ENCODE measurements at places on chromosomes 12 and 14. TPM values are rescaled to one million over a fixed set of nuclear protein-coding genes. Genes with fewer than 3 reads are reported as not detected.

DNA sequence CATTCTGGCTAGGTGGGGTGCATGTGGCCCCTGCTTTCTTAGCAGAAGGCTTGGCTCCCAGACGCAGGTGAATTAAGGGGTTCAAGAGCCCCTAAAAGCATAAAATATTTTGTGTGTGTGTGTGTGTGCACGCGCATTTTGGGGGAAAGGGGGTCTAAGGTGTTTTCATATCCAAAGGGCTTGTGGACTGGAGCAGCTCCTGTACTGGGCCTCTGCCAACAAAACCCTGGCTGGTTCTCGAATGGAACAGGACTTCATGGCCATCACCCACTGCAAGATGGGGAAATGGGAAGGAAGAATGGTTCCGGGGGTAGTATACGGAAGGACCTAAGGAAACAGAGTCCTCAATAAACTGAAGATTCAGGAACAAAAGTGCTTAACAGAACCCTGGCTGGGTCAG is 3.9 kb upstream of the ATN1 start:
- DNase-seq, result no peak

Gene TAS2R14
- 6.9 TPM for total RNA-seq

Gene KSR2
- total RNA-seq, result under 0.01 TPM

Gene LRP1-AS
- total RNA-seq, result not detected

Gene SPRYD3
- total RNA-seq, result 6.0 TPM

DNA sequence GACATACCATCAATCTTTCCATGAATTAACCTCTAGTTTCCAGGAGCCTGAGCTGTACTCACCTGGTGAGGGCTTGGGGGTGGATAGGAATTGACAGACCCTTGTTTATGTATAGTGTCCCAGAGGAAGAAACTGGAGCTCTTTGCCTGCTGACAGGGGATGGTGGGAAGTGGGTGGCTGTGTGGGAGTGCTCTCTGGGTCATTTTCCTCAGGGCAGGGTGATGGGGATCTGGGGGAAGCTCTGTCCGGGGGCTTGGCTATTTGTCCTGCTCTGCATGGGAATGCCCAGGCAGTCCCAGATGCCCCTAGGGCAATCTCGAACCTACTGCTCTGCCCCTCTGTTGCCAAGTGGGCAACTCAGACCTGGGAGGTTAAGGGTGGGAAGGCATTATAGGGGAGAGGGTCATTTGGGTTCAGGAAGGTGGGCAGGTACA is 21.8 kb upstream of the DHRS2 start:
- DNase-seq, result no peak

Gene FAM234B
- total RNA-seq, result 4.4 TPM

DNA sequence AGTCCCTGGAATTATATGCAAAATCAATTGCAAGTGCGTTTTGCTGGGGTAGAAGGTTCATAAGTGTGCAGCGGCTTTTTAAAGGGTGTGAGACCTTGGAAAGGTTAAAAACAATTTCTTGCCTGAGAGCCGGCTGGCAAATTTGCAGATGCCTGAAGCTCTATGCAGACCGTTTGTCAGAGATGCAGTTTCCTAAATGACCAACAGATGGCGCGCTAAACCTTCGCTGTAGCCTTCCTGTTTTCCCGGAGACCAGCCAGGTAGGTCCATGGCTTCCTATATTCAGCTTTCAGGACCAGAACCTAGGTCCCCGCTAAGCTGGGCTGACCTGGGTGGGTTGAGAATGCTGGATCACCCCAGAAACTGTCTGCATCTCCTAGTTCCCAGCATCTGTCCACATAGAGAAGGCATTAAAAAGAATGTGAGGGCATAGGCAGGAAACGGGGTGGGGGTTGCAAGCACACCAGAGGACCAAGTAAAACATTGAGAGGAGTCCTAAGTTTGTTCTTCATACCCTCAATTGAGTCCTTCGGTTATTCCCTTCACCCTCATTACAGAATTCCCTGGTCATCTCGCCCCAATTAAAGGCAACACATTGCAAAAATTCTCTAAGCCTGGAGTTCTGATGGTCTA is 5.7 kb upstream of the NOS1 start:
- peak; percentile 76 for DNase-seq

Gene CD163L1
- total RNA-seq, result 1.3 TPM

DNA sequence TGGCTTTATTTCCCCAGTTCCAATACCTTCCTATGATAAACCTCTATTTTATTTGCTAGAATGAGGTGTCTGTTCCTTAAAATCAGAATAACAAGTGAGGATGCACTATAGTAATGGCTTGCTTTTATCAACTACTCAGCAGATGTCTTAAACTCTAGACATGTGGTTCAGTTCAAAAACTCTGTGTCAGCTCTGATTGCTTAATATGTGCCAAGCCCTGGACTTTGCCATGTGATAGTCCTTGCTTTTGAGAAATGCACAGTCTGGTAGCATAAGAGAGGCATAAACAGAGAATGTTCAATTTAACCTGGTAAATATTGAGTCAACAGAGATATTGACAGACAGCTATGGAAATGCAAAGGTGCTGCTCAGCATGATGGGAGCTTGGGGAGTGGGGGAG is 254.8 kb downstream of the PDZRN4 start:
- no peak for DNase-seq

DNA sequence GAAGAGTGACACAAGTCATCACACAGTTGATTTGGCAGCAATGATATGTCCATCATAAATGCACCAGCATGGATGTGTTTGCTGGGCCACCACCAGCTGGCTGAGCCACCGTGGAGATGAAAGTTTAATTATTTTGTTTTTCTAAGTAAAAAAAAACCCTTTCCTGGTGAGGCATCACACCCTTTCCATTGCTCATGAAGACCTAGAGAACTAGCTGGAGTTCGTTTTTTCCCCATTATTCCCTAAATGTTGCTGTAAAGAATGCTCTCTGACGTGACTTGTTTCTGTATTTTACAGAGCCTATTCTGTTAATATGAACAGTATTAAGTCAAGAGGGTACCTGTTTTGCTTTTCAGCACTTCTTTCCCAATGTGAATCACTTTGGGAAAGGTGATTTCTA is 257.9 kb downstream of the MSRB3 start:
- DNase-seq, result no peak

DNA sequence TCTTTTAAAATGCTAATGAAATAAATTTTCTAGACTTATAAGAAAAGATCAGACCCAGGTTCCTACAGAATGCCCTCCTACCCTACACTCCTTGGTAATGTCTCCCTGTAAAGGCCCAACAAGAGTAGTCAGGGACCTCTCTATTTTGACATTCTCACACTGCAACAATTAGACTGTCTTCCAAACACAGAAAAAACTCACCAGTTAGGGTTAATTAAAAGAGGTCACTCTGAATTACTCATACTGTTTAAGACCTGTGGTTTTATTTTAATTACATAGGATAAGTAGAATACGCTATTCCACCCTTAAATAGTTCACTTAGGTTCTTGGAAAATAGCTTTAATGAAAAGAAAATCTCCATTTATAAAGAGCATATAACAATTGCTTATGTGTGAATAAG is 142.4 kb downstream of the ITPR2 start:
- no peak for DNase-seq

DNA sequence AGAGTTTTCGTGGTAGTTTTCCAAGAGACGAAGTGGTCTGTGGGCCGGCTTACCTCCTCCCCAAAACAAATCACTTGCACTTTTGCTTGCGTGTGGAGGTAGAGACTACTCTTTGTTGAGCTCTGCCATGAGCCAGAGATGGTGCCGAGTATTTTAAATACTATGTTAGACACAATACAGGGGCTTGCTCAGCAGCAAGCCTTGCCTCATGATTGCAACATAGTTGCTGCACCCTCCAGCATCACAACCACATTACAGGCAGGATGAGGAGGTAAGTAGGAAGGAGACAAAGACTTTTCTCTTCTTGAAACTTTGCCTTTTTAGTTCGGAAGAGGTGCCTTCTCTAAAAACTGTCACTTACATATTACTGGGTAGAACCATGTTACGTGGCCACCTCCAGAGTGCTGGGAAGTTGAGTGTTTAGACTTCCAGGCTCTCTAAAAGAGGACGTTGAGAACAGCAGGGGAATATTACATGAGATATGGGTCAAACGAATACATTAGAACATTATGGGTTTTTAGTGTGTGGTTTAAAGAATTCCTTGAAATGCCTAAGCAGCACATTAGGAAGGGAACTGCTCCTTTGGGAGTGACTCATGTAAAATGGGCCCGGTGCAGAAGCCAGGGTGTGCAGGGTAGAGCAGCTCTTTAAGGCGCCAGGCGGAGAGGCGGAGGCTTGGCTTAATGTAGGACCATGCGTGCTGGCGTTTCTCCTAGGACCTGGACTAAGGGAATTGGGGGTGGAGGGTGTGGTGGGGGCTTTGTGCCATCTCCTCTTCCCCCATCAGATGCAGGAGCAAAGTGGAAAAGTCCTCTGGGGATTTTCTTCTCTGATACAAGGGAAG is 110.6 kb upstream of the PRMT8 start:
- DNase-seq, result no peak

DNA sequence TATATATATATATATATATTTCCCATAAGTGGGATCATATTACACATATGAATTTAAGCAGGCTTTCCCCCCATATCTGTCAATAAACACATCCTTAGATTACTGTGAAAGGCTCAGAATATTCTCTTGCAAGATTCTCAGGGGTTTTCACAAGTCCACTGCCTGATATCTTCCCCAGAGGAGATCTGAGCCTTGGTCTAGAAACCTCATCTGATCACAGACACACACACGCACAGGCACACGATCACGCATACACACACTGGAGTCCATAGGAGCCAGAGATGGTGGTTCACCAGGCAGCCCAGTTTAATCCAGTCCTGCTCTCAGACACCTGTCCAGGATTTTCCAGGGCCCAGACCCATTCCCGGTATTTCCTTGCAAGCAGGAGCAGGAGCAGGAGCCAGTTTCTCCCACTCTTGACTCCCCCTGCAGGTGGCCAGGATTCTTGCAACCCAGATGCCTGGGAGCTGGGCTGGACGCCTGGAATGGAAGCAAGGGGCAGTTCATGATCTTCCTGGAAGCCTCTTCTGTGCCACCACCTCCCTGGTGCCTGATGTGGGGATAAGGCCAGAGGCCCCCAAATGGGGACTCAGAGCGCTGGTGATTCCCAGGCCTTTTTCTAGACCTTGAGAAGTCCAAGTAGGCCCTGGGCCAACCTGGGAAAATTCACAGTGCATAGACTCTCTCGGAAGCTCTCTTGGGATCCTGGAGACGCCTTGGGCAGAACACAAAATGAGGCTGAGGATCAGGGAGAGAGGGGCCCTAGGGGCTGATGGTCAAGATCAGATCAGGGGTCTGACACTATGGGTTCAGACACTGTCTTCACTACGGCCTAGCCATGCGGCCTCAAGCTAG is 16.5 kb upstream of the KRT78 start:
- peak; percentile 75 for DNase-seq

DNA sequence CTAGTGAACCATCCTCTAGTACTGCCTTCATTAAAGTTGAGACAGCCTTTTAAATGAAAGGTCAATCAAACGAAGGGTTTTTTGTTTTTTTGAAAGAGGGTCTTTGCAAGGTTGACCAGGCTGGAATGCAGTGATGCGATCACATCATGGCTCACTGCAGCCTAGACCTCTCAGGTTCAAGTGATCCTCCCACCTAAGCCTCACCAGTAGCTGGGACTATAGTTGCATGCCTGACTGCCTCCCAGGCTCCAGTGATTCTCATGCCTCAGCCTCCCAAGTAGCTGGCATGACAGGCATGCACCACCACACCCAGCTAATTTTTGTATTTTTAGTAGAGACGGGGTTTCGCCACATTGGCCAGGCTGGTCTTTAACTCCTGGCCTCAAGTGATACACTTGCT is 114.6 kb upstream of the SINHCAF start:
- DNase-seq, result no peak

GRCh38 chr12:102465762-102466560 is 14.4 kb downstream of the IGF1 start:
- DNase-seq, result no peak

DNA sequence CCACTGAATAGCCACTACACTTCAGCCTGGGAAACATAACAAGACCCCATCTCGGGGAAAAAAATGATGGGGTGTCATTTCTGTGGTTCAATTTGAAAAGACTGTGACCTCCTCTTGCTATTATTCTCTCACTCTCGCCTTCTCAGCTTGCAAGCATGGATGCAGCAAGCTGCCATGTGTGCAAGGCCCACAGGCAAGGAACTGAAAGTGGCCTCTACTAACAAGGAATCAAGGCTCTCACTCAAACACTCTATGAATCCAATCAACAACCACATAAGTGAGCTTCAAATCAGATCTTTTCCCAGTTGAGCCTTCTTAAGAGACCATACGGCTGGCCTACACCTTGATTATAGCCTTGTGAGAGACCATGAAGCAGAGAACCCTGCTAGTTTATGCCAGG is 17.9 kb upstream of the DHRS7 start:
- DNase-seq, result no peak

GRCh38 chr14:61501714-61502458 is 180.5 kb downstream of the PRKCH start:
- DNase-seq, result no peak

Gene PRPF39
- total RNA-seq, result 25.1 TPM

Gene FERMT2
- 34.8 TPM for total RNA-seq

Gene TC2N
- total RNA-seq, result 6.4 TPM

- no peak for DNase-seq
Measured at GRCh38 chr12:46455648-46456352, 83.2 kb upstream of the SLC38A2 start.

DNA sequence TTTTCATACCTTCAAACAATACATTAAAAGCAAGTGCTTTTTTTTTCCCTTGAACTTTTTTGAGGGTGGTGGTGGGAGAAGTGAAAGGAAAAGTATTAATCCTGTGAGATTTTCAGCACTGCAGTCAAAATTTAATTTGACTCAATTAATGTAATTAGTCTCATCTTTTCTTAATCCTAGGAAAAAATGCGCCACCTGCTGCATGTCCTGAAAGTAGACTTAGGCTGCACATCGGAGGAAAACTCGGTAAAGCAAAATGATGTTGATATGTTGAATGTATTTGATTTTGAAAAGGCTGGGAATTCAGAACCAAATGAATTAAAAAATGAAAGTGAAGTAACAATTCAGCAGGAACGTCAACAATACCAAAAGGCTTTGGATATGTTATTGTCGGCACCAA is 52.2 kb downstream of the SPATA7 start:
- no peak for DNase-seq

Gene ASIC1
- total RNA-seq, result 0.05 TPM

DNA sequence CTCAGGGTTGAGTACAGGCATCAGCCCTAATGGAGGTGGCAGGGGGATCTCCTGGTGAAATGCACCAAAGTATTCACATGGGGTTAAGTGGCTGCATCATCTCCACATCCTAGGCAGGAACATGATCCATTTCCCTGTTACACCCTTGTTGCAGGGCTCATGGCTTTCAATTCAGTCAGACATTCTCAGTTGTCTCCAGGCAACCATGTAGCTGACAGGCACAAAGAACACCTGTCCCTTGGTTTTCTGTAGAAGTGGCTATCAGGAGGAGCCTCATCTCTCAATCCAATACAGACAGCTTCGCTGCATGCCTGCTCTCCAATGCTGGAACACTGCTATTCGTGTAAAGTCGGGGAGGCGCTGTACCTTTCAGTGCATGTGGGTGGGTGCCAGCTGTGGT is 299.0 kb upstream of the FOXG1 start:
- DNase-seq, result no peak

DNA sequence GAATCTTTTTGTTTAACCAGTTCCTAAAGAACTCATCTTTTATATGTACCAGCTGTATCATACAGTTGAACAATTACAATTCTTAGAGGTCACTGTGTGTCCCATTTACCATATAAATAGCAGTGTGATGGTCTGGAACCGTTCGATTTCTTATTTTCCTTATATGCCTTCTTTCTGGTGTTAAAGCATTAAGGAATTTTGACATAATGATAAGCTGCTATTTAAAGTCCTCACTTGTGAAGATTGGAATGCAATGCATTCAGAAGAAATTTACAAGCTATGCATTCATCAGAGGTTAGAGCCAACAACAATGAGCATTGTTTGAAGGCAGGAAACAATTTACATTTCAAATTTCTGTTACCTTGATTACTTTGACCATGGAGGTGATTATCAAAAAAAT is 80.0 kb upstream of the PRICKLE1 start:
- no peak for DNase-seq

Gene ABHD4
- 9.9 TPM for total RNA-seq

Gene RHOJ
- 1.0 TPM for total RNA-seq
